ENCODE measurements at places on chromosomes 6 and 20.
A peak's percentile ranks its signal among the peaks of the same experiment; 100 is the strongest.

- peak; percentile 71 for DNase-seq
These were observed 224.2 kb downstream of the NFATC2 start for GRCh38 chr20:51318058-51318949.

DNA sequence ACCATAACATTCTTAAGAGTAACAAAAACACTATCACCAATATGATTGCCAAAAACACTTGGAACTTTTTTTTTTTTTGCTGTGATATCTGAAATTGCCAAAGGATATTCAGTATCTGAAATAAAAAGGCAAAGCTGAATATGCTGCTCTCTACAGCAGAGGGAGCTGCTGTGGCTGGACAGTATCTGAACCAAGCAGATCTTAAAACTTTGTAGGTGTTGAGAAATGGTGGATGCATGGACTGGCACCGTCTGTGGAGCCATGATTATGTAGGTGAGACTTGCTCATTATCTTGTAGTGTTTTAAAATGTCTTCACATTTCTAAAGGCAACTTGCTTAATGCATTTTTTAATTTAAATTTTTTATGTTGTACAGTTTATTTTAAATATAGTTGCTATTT, 9.2 kb downstream of the PDCD2 start:
- no peak for DNase-seq

DNA sequence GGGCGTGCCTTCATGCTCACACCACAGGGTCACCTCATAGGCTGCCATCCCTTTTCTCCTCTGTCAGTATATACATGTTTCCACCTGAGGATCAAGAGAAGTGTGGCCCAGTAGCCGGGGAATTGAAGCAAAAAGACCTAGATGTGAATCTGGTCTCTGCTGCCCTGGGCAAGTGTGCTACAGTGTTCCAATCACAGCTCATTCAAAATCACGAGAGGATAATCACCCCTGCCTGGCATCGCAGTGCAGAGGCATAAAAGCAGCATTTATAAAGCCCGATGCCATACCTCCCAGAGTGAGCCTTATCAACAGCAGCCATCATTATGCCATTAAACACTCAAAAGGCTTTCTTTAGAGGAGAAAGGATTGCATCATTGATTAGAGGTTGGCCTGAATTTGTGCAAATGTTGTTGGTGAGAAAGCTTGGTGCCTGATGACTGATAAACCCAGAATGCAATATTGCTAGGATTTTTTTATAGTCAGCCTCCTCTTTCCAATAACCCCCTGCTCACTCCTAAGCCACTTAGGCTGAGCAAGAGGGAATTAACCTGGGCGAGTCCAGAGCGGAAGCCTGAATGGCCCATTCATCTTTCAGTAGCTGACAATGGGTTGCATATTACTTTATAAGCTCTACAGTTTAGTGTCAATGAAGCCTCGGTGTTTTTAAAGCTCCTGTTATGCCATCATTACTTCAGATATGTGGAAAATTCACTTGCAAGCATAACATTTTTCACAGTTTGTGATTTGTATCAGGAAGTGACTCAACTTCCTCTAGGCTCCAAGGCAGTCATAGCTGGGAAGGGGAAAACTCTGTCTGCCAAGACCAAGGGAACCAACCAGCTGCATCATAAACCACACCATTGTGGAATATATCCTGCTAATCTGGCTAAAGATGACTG, 92.5 kb upstream of the NXT1 start:
- no peak for DNase-seq

GRCh38 chr20:50821257-50821921, 26.5 kb downstream of the BCAS4 start:
- DNase-seq, result no peak

- DNase-seq, result peak; percentile 57
These were observed 5.6 kb downstream of the SRSF3 start for GRCh38 chr6:36599791-36600209.

DNA sequence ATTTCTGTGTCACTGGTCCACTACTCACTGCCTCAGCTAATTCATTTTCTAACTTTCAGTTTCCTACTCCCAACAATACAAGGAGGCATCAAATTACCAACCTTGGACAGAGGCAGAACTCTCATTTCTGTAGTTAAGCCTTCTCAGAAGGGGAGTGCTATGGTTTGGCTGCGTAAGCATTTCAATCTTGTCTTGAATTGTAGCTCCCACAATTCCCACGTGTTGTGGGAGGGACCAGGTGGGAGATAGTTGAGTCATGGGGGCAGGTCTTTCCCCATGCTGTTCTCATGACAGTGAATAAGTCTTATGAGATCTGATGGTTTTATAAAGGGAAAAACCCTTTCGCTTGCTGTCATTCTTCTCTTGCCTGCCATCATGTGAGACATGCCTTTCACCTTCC, 22.9 kb downstream of the HLA-DRA start:
- DNase-seq, result peak; percentile 55

- DNase-seq, result no peak
These were observed 63.4 kb upstream of the FBXL4 start for GRCh38 chr6:99011151-99011550.

DNA sequence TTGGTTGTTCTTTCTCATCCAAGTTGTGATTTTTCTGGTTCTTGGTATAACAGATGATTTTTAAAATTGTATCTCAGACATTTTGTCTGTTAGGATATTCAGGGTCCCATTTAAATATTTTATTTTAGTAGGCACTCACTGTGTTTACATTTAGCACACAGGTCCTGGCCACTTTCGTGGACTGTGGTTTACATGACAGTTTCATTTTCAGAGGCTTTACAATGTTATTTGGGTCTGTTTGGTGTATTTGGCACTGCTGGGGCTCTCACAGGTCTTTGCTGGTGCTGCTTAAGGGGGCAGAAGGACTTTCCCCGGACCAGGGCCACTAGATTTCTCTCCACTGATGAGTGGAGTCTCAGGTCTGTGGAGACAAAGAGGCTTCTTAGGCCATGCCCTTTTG, 75.5 kb upstream of the TGM3 start:
- no peak for DNase-seq

DNA sequence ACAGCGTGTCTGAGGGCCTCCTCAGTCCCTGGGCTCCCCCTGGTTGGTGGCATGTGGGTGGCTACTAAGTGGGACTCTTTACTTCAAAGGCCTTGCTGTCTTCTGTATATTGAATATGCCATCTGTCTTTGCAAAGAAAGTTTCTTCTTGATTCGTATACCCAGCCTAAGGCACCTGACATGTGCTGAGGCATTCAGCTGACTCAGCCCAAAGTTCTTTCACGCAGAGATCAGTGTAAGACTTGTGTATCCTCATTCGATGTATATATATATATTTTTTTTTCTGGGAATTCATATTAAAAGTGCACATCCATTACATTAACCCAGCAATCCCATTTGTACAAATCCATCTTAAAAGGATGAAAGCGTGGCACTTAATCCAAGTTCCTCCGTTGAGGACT, 115.1 kb upstream of the PMEPA1 start:
- DNase-seq, result no peak

DNA sequence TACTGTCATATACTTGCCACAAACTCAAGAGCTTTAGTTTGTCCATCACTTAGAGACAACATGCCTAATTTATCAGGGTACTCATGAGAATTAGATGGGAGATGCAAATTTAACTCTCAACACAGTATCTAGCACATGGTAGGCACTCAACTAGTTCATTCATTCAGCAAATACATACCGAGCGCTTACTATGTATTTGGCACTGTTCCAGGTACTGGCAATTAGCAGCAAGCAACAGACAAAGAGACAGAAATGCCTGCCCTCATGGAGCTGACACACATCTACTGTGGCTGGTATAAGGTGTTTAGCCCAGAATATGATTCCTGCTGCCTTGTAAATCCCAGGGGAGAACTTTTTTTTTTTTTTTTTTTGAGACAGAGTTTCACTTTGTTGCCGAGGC, 4.8 kb downstream of the MICAL1 start:
- DNase-seq, result no peak

- DNase-seq, result no peak
These were observed 56.8 kb downstream of the PHACTR3 start for GRCh38 chr20:59661153-59661552.

- DNase-seq, result no peak
These were observed 157.7 kb downstream of the ANKRD60 start for GRCh38 chr20:58070664-58071196.

DNA sequence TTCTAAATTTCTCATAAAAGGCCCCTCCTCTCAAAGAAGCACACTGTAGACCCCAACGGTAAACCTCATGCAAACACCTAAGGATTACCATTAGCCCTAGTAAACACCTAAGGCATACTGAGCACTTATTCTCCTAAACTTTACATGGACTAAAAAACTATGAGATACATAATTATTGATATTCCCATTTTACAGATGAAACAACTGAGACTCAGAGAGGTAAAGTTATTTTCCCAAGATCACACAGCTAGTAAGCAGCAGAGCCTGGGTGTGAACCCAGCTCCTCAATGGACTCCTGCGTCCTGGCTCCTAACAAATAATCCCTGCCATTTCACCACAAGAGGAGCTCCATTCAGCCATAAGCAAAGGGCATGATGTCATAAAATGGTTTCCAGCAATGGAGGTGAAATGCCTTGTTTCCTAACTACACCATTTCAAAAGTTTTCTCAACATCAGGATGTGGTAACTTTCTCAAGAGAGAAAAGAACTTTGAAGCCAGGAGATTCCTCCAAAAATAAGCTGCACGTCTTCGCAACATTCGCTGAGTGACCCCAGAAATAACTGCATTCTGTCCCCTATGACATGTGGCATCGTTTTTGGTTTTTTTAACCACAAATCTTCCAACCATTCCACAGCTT, 4.1 kb downstream of the ATP9A start:
- DNase-seq, result no peak

DNA sequence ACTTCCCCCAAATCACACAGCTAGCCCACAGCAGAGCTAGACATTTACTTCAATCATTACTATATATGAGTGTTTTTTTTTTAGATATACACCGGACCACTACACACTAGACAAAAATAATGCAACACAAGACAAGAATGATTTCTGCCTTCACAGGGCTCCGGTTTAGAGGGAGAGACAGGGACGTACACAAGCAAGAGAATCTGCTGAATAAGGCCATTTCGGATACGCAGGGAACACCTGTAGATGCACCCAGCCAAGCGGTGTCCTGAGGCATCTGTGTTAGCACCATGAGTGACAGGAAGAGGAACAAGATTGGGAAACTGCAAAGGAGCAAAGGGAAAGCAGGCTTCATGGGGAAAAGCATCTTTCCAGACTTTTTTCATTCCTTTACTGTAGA, 45.7 kb downstream of the HS3ST5 start:
- no peak for DNase-seq

GRCh38 chr6:20647585-20647984, 113.3 kb downstream of the CDKAL1 start:
- no peak for DNase-seq

DNA sequence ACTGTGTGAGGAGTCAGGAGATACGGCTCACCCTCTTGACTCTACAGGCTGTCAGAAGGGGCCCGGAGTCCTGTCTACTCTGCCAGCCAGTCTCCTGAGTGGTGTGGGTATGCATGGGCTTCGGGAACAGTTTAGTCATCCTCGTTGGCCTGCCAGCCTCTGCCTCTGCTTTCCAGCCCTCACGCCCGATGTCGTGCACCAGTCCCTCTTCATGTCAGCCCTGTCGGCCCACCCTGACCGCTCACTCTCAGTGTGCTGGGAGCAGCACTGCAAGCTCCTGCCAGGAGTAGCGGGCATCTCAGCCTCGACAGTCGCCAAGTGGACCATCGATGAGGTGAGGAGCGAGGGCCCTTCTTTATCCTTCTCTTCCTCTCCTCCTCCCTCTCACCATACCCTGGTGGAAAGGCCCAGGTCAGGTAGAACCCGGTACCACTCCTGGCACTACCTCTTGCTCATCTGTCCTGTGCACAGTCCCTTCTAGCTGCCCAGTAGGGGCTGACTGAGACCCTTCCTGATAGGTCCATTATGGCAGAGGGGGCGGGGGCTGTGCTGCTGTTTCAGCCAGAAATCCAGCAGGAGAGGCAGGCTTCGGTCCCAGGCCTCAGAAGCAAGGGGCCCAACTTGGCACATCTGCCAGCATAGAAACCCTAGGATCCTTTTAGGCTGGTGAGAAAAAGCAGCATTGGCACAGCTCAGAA, 18.7 kb upstream of the SGK2 start:
- DNase-seq, result no peak

DNA sequence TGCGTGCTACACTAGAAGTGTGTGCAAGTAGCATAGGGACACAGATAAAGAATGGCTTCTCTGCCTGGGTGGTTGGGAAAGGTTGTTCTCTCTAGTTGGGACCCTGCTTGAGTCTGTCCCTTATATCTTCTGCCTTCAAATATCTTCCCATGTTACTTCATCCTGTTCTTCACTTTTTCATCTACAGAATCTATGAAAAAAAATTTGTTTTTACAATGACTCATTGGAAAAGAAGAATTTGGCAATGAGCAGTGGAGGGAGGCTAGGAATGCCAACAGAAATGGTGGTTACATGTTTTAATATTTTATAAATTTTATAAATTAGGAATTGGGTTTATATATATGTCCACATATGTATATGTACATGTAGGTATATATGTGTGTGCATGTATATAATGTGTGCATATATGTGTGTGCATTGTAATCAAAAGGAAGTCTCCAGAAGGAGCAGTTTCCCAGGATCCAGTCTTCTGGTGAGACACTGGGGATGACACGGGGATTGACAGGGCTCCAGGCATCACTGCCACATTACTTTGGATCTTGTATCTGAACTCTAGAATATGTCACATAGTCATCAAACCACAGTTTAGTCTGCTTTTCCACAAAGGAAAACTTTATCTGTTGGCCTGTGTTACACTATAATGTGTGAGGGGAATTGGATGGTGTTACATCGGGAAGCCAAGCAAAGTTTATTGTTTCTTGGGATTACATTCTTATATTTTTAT, 75.3 kb upstream of the RIPOR2 start:
- no peak for DNase-seq

DNA sequence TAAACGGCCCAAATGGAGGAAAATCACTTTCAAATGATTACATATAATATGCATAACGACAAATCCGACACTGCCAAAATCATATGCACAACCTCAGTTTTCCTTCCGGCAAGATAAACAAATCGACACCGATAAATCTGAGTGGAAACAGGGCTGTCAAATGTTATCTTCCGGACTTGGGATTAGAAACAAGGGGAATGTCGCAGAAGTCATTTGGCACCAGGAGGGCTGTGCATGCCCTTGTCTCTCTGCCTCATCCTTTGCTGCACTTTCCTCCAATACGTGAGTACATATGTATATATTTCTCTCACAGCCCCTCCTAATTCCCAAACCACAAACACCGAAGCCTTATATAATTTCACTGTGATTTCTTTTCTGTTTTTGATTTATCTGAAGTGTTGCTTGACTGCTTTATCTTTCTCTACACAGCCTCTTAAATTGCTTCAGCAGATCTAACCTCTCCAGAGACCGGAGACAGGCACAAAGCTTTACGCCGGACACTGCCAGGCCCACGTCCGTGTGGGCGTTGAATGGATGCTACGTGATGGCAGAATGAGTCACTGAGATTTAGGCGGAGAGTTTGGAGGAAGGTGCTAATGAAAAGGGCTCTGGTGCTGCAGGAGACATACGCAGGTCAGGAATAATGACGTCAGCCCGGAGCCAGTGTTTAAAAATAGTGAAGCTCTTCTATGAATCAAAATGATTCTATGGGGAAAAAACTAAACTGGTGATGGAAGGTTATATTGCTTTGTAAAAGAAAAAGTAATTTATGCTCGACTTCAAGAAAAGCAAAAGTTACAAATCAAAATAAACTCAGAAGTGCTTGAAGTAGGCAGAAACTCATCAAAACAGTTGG, 21.0 kb upstream of the PRELID3B start:
- no peak for DNase-seq

Data from stimulated activated CD4-positive, alpha-beta T cell treated with anti-CD3 and anti-CD28 coated beads, Interleukin-2, amount 100 ng/mL, for 48 hours (primary cell).